ENCODE measurements at places on chromosomes 4 and X.

- no peak for DNase-seq
Measured at GRCh38 chr4:181138116-181138515, 1105.1 kb upstream of the TENM3 start.

DNA sequence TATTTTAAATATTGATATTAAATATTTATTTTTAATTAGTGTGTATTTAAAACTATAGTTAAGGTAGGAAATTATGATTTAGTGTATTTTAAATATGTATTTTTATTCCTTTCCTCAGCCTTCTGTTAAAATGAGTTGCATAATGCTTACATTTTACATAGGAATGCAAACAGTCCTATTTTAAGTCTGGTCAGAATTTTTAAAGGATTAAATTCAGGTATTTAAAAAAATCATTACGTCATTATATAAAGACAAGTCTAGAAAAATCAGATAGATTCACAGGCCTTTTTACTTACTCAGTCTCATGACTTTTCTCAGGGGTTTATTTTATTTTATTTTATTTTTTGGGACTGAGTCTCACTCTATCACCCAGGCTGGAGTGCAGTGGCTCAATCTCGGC lies 50.4 kb upstream of the RPA4 start:
- no peak for DNase-seq

DNA sequence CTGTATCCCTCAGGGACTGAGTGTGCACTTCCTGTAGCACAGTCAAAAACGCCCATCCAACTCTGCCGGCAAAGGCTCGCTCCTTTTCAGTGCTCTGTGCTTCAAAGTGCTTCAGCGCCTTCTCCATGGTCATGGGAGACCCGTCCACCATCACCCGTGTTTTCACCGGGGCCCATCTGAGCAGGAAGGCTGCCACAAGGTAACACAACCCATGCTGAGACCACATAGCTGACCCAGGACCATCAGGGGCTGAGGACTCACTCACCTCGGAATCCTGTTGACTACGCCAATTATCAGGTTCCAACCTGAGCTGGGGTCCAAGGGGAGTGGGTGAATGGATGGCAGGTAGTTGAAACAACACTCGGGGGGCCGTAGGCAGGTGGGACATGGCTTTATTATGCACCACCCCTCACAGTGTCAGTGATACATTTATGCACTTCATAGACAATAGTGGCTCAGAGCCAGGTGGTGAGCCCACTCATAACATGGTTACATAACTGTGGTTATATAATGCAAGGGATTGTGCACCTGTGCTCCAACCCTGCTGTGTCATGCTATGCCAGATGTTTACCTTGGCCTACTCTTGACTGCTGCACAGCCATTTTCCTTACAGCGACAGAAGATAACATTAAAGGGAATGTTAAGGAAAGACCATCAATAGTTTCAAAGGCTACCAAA lies 227.8 kb downstream of the ADGRL3 start:
- no peak for DNase-seq

DNA sequence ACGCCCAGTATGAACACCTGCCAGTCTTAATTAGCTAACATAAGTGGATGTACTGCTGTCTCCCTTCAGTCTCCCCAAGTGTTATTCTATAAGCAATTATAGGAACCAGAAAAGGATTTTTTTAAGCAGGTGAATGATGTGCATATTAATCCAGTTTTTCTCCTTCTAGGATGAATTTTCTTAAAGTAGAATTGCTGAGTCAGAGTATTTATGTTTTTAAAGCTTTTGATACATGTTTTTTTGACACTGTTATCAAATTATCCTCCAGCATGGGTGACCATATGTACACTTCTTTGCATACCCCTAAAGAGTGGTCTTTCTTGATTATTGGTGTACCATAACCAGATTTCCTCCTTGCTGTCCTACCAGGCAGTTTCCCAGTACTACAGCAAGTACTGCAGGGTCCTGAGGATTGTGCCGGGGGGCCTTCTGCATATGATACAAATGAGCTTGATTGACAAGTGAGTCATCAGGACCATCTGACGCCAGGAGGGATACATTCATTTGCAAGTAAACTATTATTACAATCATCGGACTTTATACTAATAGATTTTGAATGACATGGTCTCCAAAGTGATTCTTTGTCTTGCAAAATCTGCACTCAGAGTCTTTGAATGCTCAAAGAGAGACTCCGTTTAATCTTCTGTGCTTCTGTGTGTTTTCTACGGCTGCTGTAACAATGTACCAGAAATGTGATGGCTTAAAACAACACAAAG lies 10.7 kb upstream of the PCYT1B start:
- DNase-seq: no peak
